Immature natural killer cell (primary cell): ENCODE measurements at places on chromosomes 7 and 10. TPM values are rescaled to one million over a fixed set of nuclear protein-coding genes. Genes with fewer than 3 reads are reported as not detected.

Gene GIMAP5
- 123 TPM for polyA plus RNA-seq

Gene PNLIPRP2
- not detected for polyA plus RNA-seq

Gene PALD1
- polyA plus RNA-seq: 0.14 TPM

Gene VTI1A
- polyA plus RNA-seq: 40.2 TPM

Gene RSU1
- polyA plus RNA-seq: 150 TPM

Gene CRHR2
- not detected for polyA plus RNA-seq

Gene CPA2
- not detected for polyA plus RNA-seq

Gene DOCK1
- 0.37 TPM for polyA plus RNA-seq

Gene PARG
- polyA plus RNA-seq: 19.3 TPM

Gene SAMD9
- polyA plus RNA-seq: 15.8 TPM

Gene FAM25A
- not detected for polyA plus RNA-seq

Gene ACTR3C
- polyA plus RNA-seq: 3.6 TPM

Gene FRMD4A
- polyA plus RNA-seq: 0.48 TPM

Gene SGCE
- 2.0 TPM for polyA plus RNA-seq

Gene OSBPL3
- polyA plus RNA-seq: 6.4 TPM

Gene CCDC126
- polyA plus RNA-seq: 14.9 TPM

DNA sequence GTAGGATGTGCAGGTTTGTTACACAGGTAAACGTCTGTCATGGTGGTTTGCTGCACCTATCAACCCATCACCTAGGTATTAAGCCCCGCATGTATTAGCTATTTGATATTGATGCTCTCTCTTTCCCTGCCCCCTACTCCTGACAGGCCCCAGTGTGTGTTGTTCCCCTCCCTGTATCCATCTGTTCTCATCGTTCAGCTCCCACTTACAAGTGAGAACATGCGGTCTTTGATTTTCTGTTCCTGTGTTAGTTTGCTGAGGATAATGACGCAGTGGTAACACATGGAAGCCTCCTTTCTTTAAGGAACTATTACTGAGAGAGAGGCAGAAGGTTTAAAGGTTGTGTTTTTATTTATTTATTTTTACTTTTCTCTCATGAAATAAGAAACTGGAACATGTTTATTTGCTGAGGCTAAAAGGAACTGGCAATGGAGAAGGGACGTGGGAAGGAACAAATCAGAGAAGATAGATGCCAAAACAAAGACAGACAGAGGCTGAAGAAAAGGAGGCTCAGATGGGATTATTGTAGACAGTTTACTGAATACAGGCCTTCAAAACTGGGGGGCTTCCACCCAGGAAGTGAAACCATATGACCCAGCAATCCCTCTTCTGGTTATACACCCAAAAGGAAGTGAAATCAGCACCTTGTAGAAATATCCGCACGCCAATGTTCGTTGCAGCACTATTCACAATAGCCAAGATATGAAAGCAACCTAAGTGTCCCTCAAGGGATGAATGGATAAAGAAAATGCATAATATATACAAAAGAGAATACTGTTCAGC, 556.3 kb downstream of the GRM8 start:
- no peak for DNase-seq

DNA sequence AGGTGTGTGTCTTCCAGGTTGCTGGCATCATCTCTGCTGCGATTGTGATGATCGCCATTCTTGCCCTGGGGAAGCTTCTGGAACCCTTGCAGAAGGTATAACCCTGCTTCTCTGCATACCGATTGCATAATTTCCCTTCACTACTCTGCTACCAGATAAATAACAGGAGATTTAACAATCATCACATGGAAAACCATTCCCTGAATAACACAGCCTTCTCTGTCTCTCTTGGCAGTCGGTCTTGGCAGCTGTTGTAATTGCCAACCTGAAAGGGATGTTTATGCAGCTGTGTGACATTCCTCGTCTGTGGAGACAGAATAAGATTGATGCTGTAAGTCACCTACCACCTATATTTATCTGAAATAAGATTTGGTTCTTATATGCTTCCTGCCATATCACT, 33.8 kb downstream of the SLC26A4 start:
- no peak for DNase-seq

GRCh38 chr7:28976022-28976421, 17.9 kb upstream of the TRIL start:
- DNase-seq: no peak

- no peak for DNase-seq
Observed at GRCh38 chr7:37532636-37533035, 84.0 kb upstream of the ELMO1 start.

DNA sequence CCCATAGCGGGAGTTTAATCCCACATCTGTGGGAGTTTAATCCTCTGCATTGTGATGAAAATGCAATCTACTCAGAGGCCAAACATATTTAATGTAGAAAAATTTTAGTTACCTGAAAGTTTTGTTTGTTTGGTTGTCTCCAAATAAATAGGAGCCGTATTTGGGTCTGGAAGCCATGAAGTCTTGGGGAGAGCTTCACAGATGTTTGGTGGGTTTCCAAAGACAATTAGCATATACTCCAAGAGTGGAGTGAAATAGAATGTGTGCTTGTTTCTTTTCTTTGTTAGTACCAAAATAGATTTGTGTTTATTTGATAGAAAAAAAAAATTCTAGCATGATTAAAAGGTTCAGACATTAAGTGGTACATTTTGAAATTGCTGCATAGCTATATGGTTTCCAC, 50.9 kb downstream of the ANK3 start:
- DNase-seq: no peak

DNA sequence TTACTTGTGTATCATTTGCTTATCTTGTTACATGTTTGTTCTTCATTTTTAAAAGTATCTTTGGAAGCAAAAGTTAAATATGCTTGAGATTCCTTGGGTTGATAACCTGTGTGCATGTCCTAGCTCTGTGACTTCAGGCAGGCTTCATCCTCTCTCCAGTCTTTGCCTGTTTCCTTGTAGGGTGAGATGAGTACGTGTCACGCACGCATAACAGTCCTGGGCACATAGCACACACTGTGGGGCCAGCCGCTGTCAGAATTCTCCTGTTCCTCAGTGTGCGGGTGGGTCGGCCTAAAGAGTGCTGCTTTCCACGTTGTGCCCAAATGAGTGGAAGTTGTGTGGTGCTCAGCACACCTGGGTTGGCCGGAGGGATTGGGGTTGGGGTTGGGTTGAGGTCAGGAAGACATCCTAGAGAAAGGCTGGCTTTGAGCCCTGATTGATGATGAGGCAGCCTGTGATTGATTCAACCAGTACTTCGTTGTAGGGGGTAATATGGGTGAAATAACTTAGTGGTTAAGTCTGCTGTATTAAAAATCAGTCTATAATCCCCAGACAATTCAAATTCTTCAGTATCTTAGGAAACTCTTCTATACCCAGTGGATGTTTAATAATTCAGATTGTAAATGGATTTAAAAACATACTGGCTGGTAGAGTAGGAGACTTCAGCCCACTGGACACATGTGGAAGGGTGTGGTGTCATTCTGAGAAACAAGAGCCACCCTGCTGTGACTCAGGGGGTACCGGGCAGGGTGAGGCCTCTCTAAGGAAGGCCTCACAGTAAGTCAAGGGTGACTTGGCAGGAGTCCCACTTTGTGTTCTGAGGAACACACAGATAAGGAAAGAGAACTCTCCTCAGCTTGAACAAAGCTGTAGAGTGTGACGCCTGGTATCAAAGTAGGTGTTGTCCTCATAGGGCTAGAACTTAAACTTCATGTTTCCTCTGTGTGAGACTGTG, 54.8 kb downstream of the DAGLB start:
- no peak for DNase-seq

- DNase-seq: no peak
Observed at GRCh38 chr7:100892364-100893317, 3.0 kb downstream of the ACHE start.

DNA sequence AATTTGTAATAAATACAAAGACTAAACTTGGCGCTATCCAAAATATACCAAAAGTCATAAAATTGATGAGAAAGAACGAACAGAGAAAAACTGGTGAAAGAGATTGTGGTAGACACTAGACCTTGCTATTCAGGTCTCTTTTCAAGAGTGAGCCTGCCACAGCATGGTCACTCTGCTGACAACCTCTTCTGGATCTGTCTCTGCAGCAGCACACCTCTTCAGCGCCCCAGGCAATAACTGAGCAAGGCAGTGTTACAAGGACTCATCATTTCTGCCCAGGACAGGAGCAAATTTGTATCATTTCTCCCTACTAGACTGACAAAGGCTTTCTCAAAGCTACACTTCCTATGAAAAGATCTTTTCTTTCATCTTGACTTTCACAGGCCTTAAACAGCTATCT, 976.0 kb downstream of the DNAJB9 start:
- DNase-seq: no peak

DNA sequence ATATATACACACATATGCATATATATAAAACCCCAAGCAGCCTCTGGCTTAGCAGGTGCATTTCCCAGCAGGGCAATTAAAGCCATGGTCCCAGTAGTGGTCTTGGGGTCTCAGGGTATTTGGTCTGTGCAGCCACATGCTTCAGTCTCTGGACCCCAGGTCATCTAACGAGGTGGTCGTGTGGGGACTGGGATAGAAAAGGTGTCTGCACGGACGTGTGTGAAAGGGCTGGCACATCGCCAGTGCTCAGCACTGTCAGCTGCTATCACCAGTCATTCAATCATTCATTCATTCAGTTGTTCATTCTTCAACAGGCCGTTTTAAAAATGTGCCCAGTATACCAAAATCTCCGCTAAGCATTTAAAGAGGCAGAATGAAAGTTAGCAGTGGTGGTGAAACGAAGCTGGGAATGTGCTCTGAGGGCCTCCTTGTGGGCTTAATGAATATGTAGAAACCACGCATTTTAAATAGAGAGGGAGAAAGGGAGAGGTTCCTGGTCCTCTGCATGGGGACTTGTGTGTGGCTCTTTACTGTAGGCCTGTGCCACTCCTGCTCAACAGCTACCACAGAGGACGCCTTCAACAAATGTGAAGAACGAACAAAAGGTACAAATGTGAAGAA, 170.4 kb downstream of the EGFR start:
- no peak for DNase-seq

DNA sequence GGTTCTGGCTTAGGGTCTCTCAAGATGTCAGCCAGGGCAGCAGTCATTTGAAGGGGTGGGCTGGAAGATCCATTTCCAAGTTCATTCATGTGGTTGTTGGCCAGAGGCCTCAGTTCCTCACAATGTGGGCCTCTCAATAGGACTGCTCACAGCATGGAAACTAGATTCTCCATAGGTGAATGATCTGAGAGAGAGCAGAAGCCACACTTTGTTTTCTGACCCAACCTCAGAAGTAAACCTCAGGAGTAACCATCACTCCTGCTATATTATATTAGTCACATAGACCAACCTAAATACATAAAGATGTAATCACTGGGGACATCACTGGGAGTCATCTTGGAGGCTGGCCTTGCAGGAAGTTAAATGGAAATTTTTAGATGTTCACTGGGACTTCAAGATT, 42.2 kb downstream of the GBF1 start:
- DNase-seq: no peak

DNA sequence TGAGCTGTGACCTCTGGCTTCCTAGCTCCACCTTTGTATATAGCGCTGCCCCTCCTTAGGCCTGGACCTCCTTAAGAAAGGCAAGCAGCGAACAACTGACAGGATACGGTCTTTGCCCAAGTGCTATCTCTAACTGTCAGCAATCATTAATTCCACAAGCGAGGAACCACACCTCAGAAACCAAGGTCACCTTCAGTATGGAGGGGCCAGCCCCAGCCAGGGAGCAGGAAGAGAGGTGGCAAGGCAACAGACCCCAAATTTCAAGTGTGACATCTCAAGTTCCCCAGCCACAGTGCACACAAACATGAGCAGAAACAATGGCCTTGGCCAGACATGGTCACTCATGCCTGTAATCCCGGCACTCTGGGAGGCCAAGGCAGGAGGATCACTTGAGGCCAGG, 4.8 kb upstream of the AOC1 start:
- no peak for DNase-seq

- DNase-seq: no peak
Observed at GRCh38 chr7:421136-421991, 98.3 kb downstream of the PDGFA start.

DNA sequence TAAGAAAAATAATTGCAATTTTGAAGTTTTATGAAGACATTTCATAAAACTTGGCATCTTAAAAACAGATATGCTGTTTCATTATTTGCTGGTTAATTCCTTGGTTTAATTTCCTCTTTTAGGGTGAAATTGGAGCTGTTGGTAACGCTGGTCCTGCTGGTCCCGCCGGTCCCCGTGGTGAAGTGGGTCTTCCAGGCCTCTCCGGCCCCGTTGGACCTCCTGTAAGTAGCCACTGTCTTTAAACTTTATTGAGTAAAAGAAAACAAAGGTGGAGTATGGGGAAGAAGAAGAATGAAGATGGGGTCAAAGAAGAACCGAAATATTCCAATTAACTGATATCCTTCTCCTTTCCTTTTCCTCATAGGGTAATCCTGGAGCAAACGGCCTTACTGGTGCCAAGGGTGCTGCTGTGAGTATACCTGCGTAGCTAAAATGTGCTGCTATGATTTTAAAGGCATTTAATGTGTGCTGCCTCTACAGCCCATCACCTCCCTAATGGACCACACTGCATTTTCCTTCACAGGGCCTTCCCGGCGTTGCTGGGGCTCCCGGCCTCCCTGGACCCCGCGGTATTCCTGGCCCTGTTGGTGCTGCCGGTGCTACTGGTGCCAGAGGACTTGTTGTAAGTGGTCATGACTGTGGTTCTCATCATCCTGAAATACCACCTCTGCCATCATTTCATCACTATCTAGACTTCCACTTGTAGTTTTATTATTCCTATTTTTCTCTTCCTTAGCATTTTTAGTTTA, 14.7 kb downstream of the COL1A2 start:
- no peak for DNase-seq

- DNase-seq: no peak
Observed at GRCh38 chr7:139901901-139902300, 72.8 kb downstream of the TBXAS1 start.

GRCh38 chr7:29843726-29844125, 37.4 kb downstream of the WIPF3 start:
- DNase-seq: no peak

DNA sequence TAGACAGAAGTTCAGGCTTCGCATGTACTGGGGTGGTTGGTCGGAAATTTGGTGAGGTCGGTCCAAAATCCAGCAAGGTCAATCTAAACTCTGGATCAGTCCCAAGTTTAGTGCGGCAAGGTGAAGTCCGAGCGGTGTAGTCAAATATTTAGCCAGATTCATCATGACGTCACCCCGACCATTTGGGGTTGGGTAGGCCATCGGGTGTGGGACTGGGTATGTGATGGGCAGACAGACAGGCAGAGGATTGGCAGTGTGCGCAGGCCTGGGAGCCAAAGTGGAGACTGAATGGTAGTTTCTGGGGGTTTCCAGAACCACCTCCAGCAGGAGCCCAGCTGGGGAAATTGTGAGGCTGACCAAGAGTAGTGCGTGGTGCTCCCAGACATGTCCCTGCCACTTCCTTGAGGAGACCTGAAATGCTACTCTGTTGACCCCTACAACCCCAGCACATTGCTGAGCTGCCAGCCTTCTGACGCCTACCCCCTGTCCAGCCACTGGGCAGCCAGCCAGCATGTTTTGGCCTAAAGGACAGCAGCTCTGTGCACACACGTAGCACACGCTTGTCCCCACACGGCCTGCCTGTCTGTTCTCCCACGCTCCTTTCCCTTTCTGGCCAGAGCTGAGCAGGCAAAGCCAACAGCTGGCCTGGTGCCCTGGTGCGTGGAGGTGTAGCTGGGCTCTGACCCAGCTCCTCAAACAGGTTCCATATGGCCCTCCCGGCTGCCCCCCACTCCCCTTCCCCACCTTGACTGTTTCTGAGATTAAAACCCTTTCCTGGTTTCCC, 55.9 kb downstream of the FAM241B start:
- no peak for DNase-seq

GRCh38 chr10:13925971-13926780, 339.4 kb downstream of the PRPF18 start:
- DNase-seq: no peak

GRCh38 chr10:112532189-112532588, 85.2 kb downstream of the VTI1A start:
- DNase-seq: peak; percentile 6
